Activated naive CD8-positive, alpha-beta T cell treated with anti-CD3 and anti-CD28 coated beads, Interleukin-2, amount 50 U/mL, for 16 hours (primary cell): ENCODE measurements at places on chromosomes 12 and 14.

- no peak for DNase-seq
These were observed 30.2 kb downstream of the KIF26A start for GRCh38 chr14:104168603-104169002.

- no peak for DNase-seq
These were observed 101.0 kb upstream of the PRMT8 start for GRCh38 chr12:3389986-3390385.

DNA sequence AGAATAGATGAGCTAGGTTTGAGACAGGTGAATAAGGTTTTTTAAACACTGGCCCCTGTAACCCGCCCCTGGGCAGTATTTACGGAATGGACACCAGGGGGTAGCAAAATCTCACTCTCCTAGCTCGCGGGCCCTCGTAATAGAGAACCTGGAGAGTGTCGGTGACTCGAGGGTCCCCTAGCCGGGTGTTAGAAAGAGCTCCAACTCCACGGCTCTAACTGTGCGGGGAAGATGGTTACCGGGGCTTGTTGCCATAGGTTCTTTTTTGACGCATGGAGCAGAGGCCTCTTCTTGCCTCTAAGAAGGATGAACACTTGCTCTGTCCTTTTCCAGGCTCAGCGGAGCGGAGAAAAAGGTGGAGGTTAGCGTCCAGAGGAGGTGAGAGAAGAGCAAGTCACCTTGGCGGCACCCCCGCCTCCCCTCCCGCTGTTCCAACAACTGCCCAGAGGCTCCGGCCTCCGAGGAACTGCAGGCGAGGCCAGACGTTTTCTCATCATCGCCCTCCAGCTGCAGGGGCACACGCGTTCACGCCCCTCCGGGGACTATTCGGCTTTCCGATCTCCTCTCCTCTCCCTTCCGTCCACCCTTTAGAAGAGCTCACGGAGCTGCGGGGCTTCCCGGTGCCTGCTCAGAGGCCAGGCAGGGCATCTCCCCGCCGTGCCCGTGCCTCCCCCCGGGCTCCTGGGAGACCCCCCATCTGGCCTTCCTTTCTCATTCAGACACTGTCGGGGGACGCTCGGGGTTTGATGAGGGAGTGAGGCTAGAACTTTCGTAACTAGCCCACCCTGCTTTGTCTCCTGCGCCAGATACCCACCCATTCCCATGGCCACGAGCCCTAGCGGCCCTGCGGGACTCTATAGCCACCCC, 1.4 kb upstream of the ARHGEF40 start:
- DNase-seq: no peak

GRCh38 chr12:93537769-93538168, 34.7 kb upstream of the SOCS2 start:
- no peak for DNase-seq

DNA sequence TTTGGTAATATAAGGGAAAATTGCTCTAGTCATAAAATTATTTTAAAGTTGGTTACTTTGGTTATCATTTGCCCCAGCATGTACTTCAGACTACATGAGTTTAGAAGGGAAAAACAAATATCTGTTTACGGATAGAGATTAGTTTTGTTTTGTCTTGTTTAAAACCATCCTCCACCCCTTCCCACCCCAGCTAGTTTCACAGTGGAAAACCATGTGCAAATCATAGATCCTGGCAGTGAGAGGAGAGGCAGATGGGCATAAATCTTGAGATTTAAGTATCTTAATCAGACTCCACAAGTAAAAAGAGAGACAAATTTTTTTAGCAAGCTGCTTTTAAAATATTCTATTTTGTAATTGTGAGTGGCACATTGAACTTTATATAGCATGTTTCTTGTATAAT, 424.7 kb downstream of the TMEM117 start:
- no peak for DNase-seq

- DNase-seq: no peak
These were observed 9.8 kb upstream of the FERMT2 start for GRCh38 chr14:52960627-52961026.

GRCh38 chr12:88432531-88433490, 147.5 kb downstream of the KITLG start:
- no peak for DNase-seq

DNA sequence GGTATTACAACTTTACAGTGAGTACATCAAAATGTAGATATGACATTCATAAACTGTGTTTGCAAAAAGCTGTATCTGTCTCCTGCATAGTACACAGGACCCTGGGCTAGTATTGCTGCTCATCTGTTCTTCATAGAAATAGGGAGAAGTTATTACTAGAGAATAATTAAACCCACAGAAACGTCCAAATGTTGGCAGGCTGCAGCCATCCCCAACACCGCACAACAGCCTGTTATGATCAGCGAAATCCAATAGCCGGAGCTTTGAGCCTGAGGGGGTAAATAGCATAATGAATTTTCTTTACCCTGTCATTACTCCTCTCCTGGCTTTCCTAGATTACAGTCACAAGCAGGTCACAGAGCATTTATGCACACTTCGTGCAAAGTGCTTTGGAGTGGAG, 178.0 kb downstream of the DACT1 start:
- no peak for DNase-seq

GRCh38 chr12:118145113-118145797, 9.3 kb downstream of the PEBP1 start:
- no peak for DNase-seq

- peak; percentile 37 for DNase-seq
These were observed 26.5 kb downstream of the ZBTB42 start for GRCh38 chr14:104827177-104828055.

DNA sequence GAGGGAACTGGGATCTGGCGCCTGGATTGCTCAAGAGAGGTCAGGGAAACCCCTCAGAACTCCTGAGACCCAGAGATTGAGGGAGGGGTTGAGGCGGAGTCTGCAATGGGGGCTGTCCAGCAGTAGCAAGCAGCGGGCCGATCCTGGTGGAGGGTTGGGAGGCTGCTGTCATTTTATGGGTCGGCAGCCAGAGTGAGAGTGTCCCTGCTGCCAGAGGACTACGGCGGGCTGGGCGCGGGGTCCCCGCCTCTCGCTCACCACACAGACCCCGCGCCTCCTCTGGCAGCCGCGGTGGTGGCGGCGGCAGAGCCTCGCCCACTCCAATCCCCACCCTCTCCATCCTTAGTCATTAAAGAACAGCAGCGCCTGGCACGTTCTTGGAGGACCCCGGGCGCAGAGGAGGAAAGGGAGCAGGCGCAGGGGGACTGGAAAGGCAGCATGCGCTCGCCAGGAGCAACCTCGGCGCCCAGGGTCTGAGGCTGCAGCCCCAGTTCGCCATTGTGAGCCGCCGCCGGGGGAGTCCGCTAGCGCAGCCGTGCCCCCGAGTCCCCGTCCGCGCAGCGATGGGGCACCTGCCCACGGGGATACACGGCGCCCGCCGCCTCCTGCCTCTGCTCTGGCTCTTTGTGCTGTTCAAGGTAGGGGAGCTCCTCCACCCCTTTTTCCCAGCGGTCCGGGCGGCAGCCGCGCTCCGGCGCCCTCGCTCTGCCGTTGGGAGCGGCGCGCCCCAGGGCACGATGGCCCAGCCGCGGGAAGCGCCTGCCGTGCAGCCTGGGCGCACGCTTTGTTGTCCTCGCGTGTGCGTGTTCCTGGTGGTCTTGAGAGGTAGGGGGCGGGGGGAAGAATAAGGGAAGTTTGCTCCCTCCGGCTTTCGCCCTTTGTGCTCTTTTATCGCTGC, at the start of gene PTPRO:
PTPRO (plus strand) TSS at position 345 of the 898 bp plus-strand sequence.
- DNase-seq: no peak

DNA sequence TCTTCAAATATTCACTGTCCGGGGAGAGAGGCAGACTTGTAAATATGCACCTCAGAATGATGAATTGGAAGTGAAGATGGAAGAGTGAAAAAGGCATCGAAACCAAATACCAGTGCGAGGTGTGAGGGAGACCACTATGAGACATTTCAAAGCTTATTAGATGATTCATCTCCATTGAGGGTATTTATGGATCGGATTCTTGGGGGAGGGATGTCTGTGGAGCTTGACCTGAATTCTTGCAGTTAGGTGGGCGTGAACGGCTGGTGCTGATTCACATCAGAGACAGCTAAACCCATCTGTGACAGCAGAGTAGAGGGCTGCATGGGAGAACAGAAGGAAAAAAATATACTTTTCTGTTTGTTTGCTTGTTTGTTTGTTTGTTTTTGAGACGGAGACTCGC, 677.2 kb downstream of the AACS start:
- no peak for DNase-seq

- DNase-seq: no peak
These were observed 3.5 kb upstream of the ANKRD52 start for GRCh38 chr12:56261503-56262232.

GRCh38 chr12:121038861-121039668, at the start of gene OASL:
Gene OASL (minus strand): TSS chr12:121039246. CDS start chr12:121038971, 275 bp downstream.
- no peak for DNase-seq

GRCh38 chr12:47276253-47276620, 196.5 kb upstream of the AMIGO2 start:
- DNase-seq: no peak

GRCh38 chr14:94355191-94355794, 32.2 kb upstream of the SERPINA6 start:
- no peak for DNase-seq

GRCh38 chr14:105478398-105479251, 4.0 kb downstream of the CRIP2 start:
- no peak for DNase-seq

DNA sequence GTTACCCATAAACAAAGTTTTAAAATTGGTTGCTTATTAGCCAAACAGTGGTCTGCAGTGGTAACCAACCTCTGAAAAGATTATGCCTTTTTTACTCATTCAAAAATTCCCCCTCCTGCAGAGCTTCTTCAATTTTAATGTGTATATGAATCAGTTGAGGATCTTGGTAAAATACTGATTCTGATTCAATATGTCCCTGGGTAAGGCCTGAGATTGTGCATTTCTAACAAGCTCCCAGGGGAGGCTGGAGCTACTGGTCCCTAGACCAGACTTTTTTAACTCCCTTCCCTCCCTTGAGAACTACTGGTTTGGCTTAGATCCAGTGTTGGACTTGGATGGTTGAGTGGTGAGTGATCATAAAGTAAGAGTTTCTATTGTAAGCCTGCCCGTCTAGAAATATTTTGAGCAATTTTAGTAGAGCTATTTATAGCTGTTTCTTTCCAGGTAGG, 90.2 kb downstream of the FUT8 start:
- DNase-seq: no peak

DNA sequence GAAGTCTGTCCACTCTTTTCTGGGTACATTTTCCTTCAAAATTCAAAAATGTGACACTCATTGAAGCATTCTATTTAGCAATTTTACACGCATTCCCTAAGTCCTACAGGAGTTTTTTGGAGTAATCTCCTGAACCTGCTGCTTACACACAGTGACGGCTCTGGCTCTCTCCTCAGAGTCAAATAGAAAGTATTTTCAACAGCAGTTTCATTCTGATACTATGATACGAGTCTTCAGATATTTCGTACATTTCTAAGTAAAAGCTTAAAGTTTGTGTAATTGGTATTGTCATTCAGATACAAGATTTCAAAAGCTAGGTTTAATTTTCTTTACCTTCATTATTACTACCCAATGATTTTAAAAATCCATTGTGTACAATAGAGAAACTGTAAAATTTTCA, 36.4 kb downstream of the PIWIL1 start:
- DNase-seq: no peak

DNA sequence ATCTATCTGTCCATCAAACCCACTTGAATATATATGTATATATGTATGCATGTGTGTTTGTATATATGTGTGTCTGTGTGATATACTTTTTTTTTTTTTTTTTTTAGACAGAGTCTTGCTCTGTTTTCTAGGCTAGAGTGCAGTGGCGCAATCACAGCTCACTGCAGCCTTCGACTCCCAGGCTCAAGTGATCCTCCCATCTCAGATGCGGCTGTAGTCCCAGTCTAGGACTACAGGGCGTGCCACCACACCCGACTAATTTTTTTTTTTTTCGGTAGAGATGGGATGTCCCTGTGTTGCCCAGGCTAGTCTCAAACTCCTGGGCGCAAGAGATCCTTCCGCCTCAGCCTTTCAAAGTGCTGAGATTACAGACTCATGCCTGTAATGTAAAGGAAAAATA, 13.0 kb upstream of the APOBEC1 start:
- DNase-seq: no peak

- DNase-seq: no peak
These were observed 873 bp downstream of the PLXNC1 start for GRCh38 chr12:94149119-94149780.

DNA sequence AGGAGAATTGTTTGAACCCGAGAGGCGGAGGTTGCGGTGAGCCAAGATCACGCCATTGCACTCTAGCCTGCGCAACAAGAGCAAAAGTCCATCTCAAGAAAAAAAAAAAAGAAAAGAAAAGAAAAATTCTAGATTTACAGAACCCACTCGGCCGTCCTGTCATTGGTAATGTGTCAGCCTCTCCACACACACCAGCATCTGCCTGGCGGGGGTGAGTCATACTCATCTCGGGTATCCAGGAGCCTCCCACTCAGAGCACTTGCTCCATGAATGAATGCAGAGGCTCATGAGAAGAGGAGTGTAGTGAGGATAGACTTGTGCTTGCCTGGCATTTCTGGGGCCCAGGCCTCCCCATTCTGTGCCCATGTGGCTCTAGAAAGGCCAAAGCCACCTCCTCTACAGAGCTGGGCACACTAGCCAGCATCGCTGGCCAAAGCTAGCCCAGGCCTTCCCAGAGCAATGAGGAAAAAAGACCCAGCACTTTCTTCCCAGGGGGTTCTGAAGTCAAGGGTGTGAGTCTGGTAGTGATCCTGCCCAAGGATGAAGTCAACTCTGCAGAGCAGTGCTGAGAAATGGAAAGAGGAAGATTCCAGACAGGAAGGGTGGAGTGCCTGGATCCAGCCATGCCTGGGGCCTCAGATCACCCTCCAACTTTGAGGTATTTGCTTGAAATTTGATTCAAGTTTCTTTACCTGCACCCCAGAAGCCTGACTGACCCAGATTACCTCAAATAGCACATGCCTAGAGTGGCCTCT, 31.2 kb upstream of the KLC1 start:
- no peak for DNase-seq

DNA sequence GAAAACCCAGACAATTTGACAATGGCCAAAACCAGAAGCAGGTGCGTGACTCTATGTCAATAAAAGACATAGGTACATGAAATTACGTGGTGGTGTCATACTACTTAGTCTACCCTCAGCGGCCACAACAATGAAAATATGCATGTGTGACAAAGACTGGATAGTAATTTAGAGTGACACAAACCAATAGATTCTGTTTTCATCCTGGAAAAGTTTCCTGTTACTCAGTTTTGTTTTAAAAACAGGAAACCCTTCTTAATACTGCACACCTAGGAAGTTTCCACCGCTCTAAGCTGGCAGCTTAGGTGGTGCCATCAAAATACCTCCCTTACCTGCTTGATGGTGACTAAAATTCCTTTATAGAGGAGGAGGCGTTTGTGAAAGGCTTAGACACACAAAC, 15.1 kb downstream of the POU6F1 start:
- no peak for DNase-seq

DNA sequence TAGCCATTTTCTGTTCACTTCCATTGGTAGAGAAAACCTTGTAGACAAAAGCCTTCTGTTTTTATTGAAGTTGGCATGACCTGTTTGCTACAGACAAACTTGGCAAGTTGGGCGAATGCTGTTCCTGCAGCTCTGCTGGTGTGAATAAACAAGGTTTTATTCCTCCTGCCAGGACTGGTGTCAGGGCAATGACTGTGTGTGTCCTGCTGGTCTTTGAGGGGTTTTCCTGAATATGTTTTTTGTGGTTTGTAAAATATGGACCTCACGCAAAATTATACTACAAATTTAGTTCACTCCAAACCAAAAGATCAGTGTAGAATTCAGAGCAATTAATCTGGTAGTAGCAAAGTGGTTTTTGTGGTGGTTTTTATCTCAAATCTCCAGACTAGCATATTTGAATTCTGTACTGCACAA, 140.8 kb downstream of the ERC1 start:
- DNase-seq: no peak
